Tibial artery (tissue), 4 donors: ENCODE measurements at places on chromosomes 4 and X.

DNA sequence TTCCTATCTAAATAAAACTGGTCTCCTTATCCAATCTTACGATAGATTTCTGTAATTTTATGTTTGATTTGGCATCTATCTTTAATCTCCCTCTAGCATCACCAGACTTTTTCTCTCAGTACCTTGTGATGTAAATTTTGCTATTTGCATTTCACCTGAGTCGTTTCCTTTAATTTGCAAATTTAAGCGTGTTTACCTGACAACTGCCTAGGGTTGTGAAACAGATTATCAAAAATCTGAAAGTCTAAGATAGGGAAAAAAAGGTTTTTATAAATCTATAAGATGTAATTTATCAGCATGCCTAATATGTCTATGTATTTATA lies 39.4 kb upstream of the TMPRSS11E start:
- DNase-seq, result no peak

DNA sequence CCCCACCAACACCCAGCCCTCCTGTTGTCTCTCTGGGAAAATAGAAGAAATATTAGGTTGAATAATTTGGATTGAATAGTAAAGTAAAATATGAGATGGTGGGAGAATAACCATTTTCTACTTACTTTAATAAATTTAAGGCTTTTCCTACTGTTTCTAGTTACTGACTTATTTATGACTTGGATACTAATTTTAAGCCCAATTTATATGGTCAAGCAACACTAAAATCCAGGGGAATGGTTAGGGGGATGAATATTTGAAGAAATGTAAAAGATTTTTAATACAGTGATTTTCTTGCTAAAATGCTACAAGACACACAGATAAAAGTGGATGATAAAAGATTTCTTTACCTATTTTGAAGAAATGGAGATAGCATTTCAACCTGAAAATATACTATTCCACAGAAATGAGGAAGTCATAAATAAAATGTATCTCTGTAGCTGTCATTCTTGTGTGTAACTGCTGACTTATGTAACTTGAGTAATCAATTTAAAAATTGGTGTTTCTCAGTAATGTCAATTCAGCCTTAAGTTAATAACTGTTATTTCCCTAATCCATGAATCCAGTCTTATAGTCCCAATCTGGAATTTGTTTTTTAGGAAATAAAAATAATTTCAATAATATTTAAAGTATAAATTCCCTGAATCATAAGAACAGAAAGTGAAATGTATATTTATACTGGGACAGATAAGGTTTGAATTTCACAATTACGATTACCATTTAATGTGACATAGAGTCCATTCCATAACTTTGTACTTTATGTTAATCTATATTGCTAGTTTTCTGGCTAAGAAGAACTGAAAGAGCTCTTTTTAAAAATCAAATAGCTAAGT lies 24.3 kb upstream of the IL2 start:
- no peak for DNase-seq

GRCh38 chr4:153148791-153149190 lies 55.5 kb upstream of the TRIM2 start:
- no peak for DNase-seq

DNA sequence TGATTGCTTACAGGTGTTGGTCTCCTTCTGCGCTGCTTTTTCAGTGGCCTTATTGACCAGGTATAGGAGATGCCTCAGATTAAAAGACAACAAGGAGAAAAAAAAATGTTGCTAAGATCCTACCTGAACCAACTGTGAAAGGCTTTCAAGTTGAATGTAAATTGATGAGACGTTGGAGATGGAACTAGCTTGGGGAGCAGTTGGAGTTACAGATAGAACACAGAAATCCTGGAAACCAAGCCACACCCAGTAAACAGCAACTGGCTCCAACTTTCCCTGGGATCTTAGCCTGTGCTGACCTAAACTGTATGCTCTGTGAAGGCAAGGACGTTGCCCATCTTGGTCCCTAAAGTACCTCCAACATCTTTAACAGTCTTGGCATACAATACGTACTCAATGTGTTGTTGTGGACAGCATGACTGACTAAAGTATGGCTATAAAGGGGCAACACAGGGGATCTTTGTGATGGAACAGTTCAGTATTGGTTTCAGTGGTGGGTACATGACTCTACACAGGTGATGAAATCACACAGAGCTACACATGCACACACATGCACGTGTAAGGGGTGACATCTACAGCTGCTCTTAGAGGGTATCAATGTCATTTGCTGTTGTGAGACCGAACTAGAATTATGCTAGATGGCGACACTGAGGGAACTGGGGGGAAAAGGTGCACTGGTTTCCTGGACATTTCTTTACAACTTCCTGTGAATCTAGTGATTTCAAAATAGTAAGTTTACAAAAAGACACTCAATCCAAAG lies 22.3 kb downstream of the GAB3 start:
- no peak for DNase-seq

GRCh38 chrX:115960440-115961084 lies 210.0 kb upstream of the AGTR2 start:
- no peak for DNase-seq

GRCh38 chr4:89939994-89940393 lies 45.3 kb downstream of the MMRN1 start:
- no peak for DNase-seq

GRCh38 chr4:26346203-26346620 lies 25.4 kb downstream of the RBPJ start:
- DNase-seq, result no peak

DNA sequence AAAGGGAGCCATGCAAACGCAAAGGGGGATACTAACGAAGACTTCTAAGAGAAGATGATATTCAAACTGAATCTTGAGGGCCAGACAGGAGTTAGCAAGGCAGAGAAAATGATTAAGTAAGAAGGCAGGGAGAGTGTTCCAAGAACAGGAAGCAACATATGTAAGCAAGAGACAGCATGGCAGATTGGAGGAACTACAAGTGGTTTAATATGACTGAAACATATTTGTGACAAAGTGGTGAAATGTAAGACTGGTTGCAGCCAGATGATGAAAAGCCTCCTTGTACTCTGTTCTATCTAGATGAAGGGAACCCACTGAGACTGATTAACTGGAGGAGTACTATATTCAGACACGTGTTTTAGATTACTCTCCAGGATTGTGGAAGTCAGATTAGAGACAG lies 116.6 kb upstream of the DIAPH2 start:
- DNase-seq, result no peak

DNA sequence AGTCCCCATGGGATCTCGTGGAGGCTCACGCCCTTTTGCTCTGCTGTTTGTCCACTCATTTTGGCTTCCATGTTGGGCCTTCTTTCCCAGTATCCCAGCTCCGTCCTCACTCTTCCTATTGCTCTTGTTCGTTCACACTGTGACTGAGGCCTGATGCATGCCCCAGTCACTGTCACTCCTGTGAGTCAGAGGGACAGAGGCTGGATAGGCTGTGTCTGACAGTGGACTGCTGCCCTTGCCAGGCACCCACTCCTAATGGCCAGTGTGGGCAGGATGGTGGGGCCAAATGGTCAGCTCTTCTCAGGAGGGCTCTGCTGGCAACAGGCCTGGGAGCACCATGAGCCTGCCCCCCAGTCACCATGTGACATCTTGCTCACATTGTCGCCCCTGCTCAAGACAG lies 40.0 kb downstream of the HADH start:
- no peak for DNase-seq

GRCh38 chr4:94454405-94454804 lies 2.7 kb downstream of the PDLIM5 start:
- DNase-seq, result no peak

DNA sequence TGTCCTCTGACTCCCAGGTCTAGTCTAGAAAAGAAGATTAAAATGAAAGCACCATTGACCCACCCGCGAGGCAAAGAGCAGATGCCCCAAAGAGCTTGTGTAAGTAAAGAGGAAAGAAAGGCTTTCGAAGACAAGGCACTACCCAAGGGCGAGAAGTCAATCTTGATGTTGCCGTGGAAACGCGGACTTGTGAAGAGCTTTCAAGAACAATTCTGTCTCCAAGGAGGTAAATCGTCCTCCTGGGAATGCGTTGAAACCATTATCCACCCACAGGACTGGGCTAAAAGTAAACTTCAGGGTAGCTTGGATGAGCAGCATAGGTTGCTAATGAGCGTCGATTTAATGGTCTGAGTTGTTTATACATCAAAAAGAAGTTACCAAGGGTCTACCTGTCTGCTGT lies 189.3 kb downstream of the DHRSX start:
- DNase-seq, result no peak

DNA sequence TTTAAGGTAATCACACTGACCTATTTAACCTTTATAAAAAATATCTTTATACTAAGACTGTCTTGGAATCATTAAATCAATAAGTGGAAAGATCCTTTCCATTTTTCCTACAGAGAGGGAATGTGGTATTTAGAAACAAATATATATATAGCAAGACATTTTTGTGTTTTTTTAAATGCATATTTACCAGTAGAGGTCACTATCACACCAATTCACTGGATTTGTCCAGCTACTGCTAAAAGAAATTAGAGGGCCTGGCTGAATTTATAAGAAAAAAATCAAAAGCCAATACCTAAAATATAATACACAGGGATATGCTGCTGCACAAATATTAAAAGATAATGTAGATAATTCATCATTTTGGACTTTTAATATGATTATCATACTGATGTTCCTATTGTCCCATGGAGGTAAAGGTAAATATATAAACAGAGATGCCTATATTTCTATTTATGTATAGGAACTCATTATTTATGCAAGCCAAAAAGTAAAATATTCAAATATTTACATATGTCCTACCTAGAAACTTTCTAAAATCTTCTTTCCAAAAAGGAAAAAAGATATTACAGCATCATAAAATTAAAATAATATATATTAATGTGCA lies 69.5 kb downstream of the PDE5A start:
- no peak for DNase-seq

DNA sequence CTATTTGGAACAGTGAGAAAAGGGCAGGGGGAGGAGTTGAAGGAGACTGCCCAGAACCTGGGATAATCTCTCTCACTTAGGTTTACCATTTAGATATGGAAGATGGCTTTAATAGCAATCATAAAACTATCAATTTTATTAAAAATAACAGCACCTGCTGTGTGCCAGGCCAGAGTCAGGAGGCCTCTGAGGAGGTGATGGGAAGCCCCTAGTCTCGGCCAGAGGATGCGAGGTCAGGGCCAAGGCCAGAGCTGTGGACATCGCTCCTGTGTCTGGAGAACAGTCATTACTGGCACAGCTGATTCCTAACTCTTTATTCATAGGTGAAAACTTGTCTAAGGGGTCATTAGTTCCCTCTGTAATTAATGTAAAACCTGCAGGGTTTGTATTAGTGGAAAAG lies 4.2 kb upstream of the IQSEC2 start:
- DNase-seq, result no peak

DNA sequence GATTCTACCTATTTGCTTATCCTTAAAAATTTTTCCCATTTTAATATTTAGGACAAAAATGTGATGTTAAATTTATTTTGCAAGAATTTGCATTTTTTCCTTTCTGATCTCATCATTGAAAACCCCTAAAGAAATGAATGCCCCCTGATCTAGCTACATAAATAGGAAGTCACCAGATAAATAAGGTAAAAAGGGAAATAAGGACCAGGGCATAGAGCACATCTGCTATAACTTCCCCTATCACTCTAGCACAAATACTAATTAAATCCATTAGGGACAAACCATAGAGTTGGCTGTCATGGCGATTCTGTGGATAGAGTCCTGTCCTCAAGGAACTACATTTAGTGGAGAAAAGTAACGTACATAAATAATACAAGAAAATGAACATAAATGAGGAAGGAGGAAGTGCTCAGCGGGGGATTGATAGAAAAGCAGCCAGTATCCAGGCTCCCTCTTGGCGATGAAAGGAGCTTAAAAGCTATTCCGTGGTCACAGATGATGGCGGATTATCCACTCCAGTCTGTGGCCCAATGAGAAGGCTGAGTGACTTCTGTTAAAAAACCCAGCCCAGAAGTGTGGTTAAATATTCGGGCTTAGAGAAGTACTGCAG lies 76.9 kb upstream of the RPL34 start:
- no peak for DNase-seq

DNA sequence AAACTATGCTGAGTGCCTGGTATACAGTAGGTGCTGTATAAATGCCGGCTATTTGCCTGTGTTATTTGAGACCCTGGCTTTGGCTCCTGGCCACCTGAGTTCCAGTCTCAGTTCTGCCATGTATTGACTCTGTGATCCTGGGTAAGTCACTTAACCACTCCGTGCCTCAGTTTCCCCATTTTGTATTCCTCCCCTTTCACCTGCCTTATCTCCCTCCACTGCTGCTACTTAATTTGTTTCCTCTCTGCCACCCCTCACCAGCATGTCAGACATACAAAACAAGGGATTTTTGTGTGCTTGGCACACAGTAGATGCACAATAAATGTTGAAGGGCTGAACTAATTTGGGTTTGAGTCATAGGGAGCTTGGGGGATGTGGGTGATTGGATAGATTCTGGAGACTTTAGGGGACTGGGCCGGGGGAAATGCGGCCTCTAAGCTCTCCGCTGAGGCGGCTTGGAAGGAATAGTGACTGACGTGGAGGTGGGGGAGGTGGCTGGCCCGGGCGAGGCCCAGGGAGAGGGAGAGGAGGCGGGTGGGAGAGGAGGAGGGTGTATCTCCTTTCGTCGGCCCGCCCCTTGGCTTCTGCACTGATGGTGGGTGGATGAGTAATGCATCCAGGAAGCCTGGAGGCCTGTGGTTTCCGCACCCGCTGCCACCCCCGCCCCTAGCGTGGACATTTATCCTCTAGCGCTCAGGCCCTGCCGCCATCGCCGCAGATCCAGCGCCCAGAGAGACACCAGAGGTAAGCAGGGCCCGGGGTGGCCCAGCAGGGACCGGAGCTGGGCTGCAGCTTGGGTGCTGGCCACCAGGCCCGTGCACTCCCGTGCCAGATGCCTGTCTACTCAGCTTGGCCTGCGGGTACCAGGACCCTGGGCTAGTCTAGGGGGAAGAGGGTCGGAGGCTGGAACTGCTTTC lies at the start of gene TIMP1:
TIMP1 (plus strand) TSS at position 706 of the 917 bp plus-strand sequence. CDS start 980 bp downstream, outside the sequence.
- peak; percentile 96 for DNase-seq

DNA sequence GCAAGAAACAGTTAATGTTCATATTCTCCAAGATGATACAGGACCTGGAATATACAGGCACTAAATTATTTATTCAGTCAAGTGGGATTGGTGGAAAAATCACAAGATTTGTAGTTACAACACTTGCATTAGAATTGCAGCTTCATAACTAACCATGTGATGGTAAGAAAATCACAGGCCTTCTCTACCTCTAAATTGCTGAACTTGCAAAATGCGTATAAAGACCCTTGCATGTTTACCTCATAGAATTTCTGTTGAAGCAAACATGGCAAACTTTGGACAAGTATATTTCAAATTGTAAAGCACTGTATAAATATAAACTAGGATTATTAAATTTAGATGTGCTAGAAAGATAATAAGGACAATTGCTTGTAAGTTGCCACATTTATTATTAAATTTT lies 215.1 kb downstream of the TMA16 start:
- DNase-seq, result no peak

DNA sequence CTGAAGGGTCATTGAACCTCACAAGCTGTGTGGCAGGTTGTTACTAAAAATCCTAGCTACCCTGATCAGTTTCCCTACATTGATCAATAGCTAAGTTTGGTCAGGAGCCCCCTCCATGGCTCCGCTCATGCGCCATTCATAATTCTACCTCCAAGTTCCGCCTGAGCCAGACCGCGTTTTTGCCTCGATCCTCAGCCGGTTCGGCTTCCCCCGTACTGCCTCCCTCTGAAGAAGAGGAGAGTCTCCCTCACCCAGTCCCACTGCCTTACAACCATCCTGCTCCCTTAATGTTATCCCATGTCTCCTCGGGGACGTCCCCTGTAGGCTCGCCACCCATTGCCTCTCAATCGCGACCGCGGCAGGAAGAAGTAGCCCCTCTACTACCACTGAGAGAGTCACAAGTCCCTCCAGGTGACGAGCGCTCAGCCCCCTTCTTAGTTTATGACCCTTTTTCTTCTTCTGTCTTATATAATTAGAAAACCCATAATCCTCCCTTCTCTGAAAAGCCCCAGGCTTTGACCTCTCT lies 158.2 kb downstream of the DEFB131A start:
- no peak for DNase-seq
